Right kidney (tissue), 9 donors: ENCODE measurements at places on chromosomes 4 and X.

DNA sequence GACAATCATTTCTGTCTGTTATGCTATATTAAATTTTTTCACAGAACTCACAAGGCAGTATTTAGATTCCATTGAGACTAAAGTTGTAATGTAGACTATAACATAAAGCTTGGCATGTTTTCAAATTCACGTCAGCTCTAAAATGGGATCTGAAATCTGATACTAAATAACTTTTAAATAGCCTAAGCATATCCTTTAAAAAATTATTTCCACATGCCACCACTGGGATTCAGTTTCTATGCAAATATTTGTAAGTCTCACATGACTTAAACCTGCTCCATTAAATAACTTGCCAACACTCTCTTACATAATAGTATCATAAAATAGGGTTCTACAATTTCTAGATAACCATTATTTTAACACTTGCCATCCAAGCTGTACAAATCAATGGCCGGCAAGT, 32.4 kb downstream of the KLHL8 start:
- DNase-seq: no peak

- no peak for DNase-seq
Measured at GRCh38 chr4:5619913-5620625, 88.3 kb downstream of the EVC2 start.

- DNase-seq: no peak
Measured at GRCh38 chrX:26778320-26778888, 562.4 kb downstream of the MAGEB5 start.

DNA sequence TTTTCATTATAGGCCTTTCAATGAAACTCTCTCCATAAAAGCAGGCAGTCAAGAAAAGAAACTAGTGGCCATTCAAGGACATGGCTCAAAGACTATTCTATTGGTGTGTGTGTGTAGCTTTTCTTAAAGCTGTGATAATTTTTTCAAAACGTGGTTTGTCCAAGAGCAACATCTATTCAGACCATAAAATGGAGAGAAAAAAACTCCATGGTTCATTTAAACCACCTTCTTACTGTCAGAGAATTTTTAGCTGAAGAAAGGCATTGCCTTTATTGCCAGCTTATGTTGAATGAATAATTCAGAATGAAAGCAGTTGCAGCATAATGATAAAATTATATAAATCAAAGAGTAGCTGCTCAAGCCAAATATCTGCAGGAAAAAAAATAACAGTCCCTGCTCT, 325.5 kb downstream of the PCDH18 start:
- no peak for DNase-seq

DNA sequence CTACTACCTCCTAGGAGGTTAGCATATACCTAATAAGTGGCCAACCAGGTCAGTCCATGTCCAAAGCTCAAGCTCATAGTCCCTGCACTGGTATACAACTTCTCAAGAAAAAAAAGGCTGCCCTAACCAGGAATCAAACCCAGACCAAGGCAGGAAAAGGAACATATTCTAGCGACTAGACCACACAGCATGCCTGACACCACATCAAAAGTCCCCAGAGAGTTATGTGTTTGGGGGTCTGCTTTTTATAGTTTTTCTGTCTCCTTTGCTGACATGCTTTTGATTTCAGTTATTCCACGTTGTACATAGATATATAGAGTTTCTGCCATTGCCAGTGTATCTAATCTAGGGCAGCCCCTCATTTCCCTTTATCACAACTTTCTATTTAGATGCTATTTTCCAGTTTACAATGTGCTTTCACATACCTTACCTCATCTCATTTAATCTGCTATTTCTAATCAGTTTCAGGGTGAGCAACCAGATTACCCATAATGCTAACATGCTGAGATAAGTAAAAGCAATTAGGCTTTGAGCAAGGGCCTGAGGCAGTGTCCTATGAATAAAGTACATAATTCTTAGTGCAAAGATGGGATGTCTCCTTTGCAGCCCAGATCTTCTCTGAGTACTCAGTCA, 17.8 kb downstream of the ARHGEF6 start:
- no peak for DNase-seq

GRCh38 chrX:149004936-149005335, 500.2 kb downstream of the IDS start:
- no peak for DNase-seq

GRCh38 chr4:4696530-4696929, 154.7 kb upstream of the STX18 start:
- no peak for DNase-seq

DNA sequence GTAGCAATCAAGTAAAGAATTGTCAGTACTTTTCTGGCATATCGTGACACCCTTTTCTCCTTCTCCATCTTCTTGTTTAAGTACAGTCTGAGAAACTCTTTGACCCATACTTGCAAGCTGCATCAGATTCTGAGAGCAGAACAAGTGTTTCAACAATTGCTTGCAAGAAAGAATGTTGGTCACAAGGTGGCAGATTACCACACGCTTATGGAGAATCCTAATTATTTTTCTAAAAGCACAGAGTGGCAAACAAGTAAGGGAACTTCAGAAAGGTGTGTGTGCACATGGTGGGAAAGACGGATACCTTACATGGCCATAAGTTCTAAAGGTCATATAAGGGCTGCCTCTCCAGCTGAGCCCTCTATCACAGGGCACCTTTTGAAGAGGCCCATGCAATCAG, 136.4 kb upstream of the FGF13 start:
- DNase-seq: no peak

GRCh38 chr4:138828926-138829325, 186.7 kb upstream of the NOCT start:
- DNase-seq: no peak

DNA sequence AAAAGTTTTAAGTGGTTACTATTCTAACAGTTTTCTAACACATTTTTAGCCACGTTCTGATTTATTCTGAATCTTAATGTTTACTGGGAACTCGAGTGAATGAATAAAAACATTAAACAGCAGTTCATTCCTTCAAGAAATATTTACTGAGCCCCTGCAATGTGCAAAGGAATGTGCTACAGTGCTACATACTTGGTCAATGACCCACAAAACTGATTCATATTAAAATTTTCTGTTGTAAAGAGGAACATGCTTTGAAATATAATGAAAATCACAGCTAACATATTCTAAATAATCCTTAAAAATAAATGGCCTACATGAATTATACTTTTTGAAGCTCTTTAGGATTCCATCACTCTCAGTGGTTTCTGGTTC, 78.7 kb downstream of the ARAP2 start:
- no peak for DNase-seq

GRCh38 chrX:29225670-29226069, 638.4 kb downstream of the IL1RAPL1 start:
- no peak for DNase-seq

DNA sequence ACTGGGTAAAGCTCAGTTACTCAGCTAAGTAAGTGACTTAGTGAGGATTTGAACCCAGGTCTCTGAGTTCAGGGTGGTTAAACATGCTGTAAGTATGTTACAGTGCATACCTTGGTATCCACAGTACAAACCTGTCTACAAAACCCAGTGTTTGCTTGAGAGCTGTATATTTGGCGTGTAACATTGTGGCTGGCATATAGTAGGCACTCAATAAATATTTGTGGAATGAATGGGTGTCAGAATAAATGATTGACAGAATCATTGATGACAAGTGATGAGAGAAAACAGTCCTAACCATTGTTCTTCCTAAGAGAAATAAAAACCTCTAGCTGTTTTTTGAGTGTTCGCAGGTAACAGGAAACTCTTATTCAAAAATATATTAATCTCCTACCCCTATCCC, 79.7 kb upstream of the BCOR start:
- DNase-seq: no peak

DNA sequence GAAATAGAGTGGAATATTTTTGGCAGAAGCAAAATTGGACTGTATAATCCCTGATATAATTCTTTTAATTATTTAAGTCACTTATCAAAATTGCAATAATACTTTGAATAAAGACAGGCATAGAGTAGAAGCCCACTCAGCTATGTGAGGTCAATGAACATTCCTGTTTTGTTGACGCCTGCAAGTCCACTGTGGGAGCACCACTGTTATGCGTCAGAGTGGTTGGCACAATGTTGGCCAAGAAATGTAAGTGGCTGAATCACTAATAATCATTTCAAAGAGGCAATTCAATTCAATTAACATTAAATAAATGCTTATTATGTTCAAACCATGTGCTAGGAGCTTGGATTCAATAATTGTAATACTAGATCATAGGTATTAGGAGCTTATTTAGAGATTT, 221.0 kb downstream of the SPCS3 start:
- DNase-seq: no peak

GRCh38 chrX:111169141-111169540, 73.2 kb downstream of the PAK3 start:
- DNase-seq: no peak
